ENCODE measurements at places on chromosomes 6 and 20.

DNA sequence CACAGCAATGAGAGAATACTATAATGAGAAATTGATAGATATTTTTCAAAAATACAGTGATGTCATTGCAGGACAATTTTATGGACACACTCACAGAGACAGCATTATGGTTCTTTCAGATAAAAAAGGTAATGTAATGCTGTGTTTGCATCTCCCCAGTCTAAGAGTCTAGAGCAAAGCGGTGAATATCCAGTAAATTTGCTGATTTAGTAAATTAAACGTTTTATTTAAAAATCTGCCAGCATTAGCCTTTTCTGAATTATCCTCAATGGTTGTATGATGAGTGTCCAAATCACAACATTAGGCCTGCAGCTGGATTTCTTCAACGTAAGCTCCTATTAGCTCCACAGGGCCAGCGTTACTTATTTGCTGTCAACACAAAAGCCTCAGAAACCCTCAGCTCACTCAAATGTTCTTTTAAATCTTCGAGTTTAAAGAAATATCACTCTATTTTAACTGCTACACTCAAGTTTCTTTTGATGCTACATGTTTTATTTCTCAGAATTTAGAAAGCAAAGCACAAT, 16.0 kb downstream of the SMPDL3A start:
- DNase-seq, result no peak

DNA sequence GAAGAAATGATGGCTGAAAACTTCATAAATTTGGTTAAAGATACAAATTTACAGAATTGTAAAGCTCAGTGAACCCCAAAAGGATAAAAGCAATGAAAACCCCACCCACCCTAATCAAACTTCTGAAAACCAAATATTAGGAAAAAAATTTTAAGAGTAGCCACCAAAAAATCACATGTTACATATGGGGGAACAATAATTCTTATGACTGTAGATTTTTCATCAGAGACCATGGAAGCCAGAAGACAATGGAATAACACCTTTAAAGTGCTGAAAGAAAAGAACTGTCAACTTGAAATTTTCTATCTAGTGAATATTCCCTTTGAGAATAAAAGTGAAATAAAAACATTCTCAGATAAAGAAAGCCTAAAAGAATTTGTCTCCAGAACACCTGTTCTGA, 24.4 kb downstream of the PROCR start:
- DNase-seq, result no peak

DNA sequence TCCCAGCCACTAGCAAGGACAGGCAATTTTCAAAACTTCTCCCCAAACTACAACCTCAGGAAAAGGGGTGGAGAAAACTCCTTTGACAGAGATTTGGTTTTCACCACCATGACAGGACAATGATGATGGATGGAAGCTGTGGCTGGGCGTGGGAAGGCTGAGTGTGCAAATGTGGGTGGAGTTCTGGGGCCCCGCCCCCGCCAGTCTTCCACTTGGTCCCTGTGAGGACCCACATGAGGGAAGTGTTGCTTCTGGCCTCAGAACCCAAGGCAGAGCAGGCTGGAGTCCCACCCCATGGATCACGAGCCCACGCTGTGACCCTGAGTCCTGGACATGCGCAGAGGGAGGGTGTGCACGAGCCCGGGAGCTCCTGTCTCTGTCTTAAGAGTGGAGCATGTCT, 21.5 kb upstream of the MRGBP start:
- DNase-seq, result no peak

DNA sequence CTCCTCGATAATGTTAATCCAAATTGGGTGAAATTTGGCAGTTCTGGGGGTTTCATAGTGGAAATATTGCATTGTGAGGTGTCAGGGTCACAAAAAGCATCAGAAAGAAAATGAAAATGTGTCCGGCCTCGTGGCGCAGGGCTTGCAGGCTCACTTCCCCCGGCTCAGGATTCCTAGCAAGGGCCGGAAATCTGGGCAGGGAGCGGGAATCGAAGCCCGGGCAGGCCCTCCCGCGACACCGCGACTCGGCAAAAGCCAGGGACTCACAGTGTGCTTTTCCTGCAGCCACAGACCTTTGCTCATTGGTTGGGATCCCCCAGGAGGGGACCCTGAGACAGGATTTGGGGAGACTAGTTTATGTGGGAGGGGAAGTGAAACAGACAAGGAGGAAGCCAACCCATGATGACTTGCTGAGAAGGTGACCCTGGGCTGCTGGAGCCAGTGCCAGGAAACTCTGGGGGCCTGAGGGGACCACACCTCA, 847 bp upstream of the CD93 start:
- no peak for DNase-seq

GRCh38 chr6:101741474-101742171, 348.1 kb downstream of the GRIK2 start:
- DNase-seq, result no peak

DNA sequence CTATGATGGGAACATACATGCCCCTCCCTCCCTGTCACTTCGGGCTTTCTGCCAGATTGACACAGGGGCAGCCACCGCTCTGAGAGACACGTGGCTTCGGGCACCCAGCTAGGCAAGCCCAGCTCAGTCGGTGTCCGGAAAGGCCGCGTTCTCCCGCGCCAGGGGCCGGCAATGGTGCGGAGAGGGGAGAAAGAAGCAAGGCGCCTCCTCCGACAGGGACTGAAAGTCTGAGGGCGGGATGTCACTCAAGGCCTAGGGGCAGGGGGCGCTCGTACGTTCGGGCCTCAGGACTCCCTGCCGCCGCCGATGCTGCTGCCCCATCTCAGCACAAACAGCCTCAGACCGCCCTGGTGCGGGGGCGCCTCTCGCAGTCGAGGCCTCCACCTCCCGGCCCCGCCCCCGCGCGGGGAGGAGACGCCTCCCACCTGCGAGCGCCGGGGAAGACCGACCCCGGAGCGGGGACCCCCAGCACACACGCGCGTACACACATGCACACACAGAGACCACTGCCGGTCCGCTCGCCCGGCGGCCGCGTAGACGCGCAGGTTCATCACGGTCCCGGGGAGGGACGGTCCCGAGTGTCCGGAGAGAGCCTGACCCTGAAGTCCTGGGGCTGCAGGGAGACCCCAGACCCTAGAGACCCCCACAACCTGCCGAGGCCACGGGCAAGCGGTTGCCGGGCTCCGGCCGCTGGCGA, 1.9 kb downstream of the GRM4 start:
- DNase-seq, result no peak

GRCh38 chr6:161788531-161788930, 514.7 kb upstream of the AGPAT4 start:
- DNase-seq, result no peak

DNA sequence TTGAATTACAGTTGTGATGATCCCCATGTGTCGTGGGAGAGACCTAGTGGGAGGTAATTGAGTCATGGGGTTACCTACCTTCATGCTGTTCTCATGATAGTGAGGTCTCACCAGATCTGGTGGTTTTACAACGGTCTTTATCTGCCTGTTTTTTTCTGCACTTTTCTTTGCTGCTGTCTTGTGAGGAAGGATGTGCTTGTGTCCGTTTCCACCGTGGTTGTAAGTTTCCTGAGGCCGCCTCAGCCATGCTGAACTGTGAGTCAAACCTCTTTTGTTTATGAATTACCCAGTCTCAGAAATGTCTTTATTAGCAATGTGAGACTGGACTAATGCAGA, 6.5 kb upstream of the RANBP9 start:
- DNase-seq, result no peak

- no peak for DNase-seq
Measured at GRCh38 chr20:20010639-20011500, 6.3 kb upstream of the NAA20 start.

GRCh38 chr6:50096296-50096695, 46.6 kb upstream of the DEFB112 start:
- DNase-seq, result no peak

GRCh38 chr6:49923826-49924225, 40.1 kb downstream of the DEFB114 start:
- DNase-seq, result no peak

DNA sequence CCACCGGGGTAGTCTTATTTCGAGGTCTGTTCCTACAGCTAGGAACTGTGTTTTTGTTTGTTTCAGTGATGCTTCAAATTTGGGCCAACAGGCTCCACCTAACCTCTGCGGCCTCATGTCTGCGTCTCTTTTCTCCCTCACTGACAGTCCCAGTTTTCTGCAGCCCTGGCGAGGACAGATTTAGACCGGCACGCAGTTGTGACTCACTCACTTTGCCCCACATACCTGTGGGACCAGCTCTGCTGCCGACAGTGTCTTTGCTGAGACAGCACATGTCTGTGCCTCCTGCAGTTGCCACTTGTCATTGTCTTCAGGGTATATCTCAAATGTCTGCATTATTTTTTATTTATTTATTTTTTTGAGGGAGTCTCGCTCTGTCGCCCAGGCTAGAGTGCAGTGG, 29.2 kb downstream of the OSBPL2 start:
- no peak for DNase-seq

GRCh38 chr20:61285152-61285645, 33.1 kb downstream of the CDH4 start:
- DNase-seq, result no peak

DNA sequence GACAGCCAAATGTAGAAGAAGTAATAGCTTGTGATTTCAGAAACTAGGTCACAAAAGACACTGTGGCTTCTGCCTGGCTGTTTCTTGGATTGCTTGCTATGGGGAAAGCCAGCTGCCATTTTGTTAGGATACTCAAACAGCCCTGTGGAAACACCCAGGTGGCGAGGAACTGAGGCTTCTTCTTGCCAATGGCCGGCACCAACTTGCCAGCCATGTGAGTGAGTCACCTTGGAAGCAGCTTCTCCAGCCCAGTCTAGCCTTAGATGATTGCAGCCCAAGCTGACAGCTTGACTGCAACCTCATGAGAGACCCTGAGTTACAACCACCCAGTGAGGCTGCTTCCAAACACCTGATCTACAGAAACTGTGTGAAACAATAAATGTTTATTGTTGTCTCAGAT, 11.9 kb upstream of the KIAA1755 start:
- DNase-seq, result no peak

- peak; percentile 44 for DNase-seq
Measured at GRCh38 chr6:57221191-57221935, 744 bp downstream of the RAB23 start.

DNA sequence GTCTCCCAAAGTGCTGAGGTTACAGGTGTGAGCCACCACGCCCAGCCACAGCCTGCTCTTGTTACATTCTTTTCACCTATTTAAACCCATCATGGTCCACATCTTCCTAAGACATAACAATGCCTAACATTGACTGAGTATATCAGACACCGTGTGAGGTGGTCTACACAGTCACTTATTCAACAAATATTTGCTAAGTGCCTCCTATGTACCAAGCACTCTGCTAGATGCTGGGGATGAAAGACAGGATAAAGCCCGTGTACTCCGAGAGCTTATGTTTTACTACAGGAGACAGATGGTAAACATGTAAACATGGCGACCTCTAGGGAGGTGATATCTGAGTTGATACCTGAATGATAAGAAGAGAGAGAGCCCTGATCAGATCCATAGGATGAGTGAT, 12.7 kb downstream of the BCL2L1 start:
- DNase-seq, result no peak
